ENCODE measurements at places on chromosomes 1 and 21.

- DNase-seq: peak; percentile 40
Measured at GRCh38 chr1:223515926-223516325, 122.7 kb downstream of the CCDC185 start.

GRCh38 chr1:95640746-95641145 lies 406.7 kb downstream of the RWDD3 start:
- DNase-seq: no peak

DNA sequence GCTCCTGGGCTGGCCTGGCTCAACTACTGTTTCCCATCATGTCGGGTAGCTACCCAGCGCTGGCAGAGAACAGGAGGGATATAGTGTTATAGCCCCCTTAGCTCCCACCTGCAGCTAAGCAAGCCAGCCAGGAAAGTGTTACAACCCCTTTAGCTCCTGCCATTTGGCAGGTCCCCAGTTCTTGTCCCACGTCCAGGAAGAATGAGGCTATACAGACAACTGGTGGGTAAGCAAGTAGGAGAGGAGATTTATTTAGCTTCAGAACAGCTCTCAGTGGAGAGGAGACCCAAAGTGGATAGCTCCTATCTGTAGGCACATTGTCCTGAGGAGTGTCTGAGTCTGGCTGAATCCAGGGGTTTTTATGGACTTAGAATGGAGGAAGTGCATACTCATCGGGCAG lies 741.1 kb upstream of the B3GALT2 start:
- no peak for DNase-seq

DNA sequence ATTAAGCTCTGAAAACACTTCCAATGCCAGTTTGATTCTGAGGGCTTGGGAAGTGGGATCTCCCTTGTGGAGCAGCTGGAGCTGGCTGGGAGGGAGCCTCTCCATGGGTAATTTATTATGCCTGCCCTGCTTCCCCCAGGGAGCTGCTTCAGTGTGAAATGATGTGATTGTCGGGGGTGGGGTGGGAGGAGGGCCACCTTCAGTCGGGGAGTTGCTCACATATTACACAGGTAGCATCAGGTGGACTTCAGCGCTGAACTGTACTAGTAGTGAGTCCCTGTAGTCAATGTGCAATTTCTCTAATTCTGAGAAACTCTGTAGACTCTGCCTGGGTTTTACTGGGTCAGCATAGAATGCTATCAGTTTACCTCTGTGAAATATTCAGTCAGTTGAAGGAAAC lies 12.8 kb downstream of the PLA2G2E start:
- no peak for DNase-seq

DNA sequence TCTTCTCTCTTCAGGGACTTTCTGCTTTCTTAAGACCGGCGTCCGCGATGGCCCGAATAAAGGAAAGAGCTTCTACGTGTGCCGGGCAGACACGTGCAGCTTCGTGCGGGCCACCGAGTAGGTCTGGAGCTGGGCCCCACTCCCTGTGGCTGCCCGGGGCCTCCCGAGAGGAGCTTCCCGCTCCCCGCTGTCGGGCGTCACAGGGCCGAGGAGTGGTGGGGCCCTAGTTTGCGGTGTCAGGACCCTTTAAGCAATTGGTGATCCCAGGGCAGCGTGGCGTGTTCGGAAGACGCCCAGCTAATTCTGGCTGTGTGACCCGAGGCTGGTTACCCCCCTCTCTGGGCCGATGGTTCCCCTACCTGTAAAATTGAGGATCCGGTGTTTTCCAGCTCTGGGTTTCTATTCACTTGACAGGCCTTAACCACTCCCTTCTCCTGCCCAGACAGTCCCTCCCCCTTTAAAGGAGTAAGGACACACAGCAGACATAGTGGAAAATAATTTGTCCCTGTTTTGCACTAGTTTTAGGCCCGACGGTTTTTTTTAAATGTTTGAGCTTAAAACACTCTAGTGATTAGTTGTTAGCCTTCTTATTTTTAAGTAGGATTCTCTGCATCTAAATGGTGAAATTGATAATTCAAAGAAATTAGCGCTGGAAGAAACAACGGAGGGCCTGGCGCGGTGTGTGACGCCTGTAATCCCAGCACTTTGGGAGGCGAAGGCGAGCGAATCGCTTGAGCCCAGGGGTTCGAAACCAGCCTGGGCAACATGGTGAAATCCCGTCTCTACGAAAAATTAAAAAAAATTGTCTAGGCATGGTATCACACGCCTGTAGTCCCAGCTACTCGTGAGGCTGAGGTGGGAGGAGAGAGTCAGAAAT lies 553 bp downstream of the TTF2 start:
- DNase-seq: peak; percentile 41

GRCh38 chr1:16996845-16997244 lies 14.9 kb downstream of the ATP13A2 start:
- no peak for DNase-seq

DNA sequence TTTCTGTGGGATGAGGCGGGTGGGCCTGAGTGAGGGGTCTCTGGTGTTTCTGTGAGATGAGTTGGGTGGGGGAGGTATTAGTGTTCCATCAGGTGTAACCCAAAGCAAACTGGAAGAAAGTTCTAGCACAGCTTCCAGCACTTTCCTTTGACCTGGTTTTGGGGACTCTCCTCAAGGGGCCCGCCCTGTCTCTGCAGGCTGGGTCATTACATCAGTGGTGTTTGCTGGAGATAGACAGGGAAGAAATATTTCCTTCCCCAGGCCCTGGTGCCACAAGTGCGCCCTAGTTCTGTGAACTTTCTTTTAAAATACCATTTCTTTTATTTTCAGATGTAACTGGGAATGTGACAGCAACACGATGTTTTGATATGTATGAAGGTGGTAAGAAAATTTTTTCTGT lies 16.5 kb upstream of the MX2 start:
- DNase-seq: no peak

DNA sequence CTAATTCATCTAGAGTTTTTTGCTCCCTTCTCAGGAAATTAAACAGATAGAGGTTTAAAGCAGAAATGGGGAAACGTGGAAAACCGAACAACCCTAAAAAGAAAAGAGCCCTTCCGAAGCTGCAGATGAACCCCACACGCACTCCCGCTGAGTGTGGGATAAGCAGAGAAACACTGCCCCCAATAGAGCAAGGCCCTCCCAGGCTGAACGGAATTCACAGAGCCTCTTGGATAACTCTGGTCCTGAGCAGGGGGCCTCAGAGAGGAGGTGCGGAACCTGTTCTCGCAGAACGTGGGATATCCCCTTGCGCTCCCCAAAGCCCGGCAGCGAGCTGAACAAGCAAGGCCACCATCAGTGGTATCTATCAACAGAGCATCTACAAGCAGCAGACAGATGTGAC lies 44.9 kb downstream of the SSBP3 start:
- no peak for DNase-seq

DNA sequence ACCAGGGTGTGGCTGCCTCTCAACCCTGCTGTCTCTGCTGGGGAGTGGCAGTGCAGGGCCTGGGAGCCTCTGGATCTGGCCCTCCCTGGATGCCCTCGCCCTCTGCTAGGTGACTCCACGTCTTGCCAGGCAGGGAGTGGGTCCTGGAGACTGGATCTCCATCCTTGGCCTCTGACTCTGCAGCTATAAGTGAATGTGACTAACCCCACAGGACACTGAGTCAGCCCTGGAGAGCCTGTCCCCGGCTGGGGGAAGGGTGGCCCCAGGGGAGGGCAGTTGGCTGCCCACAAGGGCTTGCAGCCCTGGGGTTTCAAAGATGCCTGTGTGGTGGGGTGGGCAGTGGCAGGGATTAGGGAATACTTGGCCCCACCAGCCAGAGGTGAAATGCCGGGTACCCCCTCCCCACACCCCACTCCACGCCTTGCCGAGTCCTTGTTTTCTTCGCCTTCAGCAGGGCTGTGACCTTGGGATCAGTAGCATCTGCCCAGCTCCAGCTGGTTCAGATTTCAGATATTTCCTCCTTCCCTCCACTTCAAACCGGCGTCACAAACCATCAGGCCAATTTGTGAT lies 1.9 kb upstream of the MYBPH start:
- DNase-seq: no peak

- DNase-seq: no peak
Measured at GRCh38 chr1:164591858-164592257, 32.9 kb downstream of the PBX1 start.

- no peak for DNase-seq
Measured at GRCh38 chr1:65606426-65606825, 186.0 kb downstream of the LEPR start.

- DNase-seq: peak; percentile 14
Measured at GRCh38 chr1:224922404-224923164, 6.9 kb upstream of the DNAH14 start.

DNA sequence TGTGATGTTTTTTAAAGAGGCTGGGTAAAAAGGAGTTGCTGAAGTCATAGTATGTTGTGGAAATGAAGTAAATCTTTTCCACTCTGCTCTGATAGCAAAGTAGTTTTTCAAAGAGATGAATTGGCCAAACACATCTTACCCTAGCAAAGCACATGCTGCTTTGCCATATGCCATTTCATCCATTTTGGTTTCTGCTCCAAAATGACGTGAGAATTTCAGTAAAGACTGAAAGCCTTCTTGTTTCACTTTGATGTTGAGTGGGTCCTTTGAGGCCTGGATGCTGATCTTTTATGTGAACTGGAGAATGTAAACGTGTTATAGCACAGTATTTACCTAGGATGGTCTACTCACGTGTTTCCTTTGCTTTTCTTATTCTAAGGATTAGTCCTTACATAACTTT lies 73.3 kb upstream of the PGD start:
- no peak for DNase-seq

Measured in DND-41 (cell line).